CD4-positive, alpha-beta memory T cell (primary cell): ENCODE measurements at places on chromosomes 16 and 17. TPM values are rescaled to one million over a fixed set of nuclear protein-coding genes. Genes with fewer than 3 reads are reported as not detected.

The RRN3 gene
- 48.8 TPM for total RNA-seq

The SCGB1C2 gene
- not detected for total RNA-seq

The TMC8 gene
- total RNA-seq = 430 TPM

The SNAI3 gene
- total RNA-seq = 14.0 TPM

The GLIS2 gene
- total RNA-seq = not detected

The CRHR1 gene
- not detected for total RNA-seq

The NAE1 gene
- 93.8 TPM for total RNA-seq

The KCNG4 gene
- total RNA-seq = not detected

The CHST4 gene
- not detected for total RNA-seq

The ZFP90 gene
- total RNA-seq = 55.3 TPM

The MYCBPAP gene
- total RNA-seq = 6.8 TPM

- H3K27ac ChIP-seq = no peak overlapping the region
- no peaks in the 10 kb centered on the region for H3K36me3 ChIP-seq
- no peak for DNase-seq
Measured at GRCh38 chr16:47046726-47047523, 73.5 kb upstream of the DNAJA2 start.

DNA sequence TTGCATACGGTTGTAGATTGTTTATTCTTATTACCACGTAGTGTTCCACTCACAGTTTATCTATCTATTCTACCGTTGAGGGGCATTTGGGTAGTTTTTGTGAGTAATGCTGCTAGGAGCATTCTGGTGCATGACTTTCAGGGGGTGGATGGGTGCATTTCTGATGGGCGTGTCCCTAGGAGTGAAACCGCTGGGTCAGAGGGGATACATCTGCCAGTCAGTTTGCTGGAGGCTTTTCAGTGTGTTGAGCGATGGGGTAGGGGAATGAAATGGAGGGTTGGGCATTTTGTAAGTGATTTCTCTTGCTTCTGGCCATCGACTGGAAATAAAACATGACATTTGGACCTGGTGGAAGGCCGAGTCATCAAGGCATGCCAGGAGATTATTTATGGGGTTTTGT lies 17.0 kb upstream of the IRX3 start:
- no peak overlapping the region for H3K4me3 ChIP-seq
- H3K4me1 ChIP-seq = no peaks in the 10 kb centered on the region
- H3K27ac ChIP-seq = no peak overlapping the region
- DNase-seq = no peak

DNA sequence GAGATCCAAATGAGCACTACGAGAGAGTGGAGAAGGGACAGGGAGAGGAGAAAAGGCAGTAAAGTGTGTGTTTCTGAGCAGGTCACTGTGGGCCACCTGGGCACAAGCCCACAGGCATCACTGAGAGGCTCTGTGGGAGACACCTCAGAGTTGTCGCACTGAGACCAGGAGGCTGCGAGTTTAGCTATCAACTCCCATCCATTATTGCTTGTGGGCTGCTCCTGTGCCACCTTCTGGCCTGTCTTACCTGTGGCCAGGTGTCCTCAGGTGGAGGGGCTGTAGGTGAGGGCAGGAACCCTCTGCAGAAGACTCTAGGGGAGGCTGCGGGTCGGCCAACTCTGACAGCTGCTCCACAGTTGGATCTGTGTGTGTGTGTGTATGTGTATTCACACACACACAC lies 2.5 kb upstream of the PRR29 start:
- no peak overlapping the region for H3K4me3 ChIP-seq
- H3K27me3 ChIP-seq = no peaks in the 10 kb centered on the region
- no peak for DNase-seq
- peaks cover 61% of the 10 kb centered on the region for H3K4me1 ChIP-seq

DNA sequence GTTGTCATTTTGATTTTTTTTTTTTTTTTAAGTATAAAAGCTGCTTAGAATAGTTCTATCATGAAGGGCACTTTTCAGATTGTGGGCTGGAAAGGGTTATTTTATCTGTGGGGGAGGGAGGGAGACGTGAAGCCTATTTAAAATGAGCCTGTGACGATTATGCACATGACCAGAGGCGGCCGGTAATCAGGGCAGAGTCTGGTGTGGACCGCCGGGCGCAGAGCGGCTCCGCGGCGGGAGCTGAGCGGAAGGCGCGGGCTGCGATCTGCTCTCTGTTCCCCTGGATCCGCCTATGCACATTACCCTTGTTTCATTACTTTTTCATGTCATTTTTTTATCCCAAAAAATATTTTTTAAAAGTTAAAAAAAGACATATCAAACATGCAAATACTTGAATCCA lies 23.5 kb downstream of the TMC6 start:
- peaks cover 53% of the 10 kb centered on the region for H3K36me3 ChIP-seq
- no peak overlapping the region for H3K27ac ChIP-seq
- H3K27me3 ChIP-seq = no peaks in the 10 kb centered on the region
- no peaks in the 10 kb centered on the region for H3K4me1 ChIP-seq
- DNase-seq = no peak

DNA sequence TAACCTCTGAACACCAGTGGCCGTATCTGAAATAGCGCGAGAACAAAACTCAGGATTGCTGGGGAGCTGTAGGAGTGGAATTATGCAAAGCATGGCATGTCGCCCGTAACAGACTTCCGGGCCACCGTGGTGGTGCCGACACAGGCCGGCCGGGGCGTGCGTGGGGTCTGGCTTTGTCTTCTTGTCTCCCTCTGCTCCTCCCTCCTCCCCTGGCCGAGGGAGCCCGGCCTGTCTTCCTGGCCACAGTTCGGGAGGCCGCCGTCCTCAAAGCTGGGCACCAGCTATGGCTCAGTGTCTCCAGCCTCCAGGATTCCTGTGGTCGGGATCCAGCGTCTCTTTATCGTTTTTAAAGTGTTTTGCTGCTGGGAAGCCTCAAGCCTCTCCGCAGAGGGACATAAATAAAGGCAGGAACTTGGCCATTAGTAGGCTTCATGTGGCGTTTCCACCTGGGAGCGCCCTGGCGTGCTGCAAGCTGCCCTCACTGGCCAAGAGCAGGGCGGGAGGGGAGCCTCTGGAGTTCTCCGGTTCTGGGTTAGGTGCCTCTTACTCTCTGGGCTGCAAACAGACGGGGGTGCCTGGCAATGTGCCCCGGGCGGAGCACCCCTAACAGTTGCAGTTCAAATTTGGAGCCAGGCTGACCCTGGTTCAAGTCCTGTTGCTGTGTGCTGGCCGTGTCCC lies 22.0 kb upstream of the NPTX1 start:
- no peak overlapping the region for H3K27ac ChIP-seq
- H3K4me3 ChIP-seq = no peak overlapping the region
- no peaks in the 10 kb centered on the region for H3K36me3 ChIP-seq
- H3K4me1 ChIP-seq = no peaks in the 10 kb centered on the region
- no peaks in the 10 kb centered on the region for H3K27me3 ChIP-seq

DNA sequence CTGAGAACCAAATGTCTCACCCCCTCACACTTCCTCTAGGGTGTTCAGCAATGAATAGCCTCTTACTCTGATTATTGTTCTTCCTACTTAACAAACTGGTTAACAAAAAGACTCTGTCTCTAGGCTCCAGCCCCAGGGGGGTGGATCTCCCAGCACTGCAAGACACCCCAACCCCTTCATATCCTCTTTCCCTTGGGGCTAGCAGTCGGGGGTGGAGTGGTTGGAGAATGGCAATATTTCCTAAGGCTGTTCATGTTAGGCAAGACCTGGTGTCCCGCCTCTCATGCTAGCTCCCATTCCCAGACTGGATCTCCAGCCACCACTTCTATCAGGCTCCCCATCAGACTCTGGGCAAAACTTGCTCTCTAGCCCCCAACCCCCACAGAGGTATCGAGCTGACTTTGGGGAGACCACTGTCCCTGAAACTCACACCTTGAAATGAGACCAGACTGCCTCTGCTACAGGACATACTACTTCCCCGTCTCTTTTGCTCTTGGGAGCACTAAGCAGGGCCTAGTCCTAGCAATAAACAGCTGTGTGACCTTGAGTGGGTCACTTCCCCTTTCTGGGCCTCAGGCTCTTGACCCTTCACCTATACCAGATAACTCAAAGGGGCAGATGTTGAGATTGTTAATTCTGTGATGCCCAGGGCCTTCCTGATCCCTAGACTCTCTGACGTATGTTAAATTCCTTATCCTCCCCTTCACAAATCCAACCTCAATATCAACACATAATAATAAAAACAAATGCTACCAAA lies 2.4 kb downstream of the SLC25A35 start:
- H3K27me3 ChIP-seq = no peaks in the 10 kb centered on the region
- no peak overlapping the region for H3K4me3 ChIP-seq
- H3K4me1 ChIP-seq = peaks cover 39% of the 10 kb centered on the region
- DNase-seq = no peak

DNA sequence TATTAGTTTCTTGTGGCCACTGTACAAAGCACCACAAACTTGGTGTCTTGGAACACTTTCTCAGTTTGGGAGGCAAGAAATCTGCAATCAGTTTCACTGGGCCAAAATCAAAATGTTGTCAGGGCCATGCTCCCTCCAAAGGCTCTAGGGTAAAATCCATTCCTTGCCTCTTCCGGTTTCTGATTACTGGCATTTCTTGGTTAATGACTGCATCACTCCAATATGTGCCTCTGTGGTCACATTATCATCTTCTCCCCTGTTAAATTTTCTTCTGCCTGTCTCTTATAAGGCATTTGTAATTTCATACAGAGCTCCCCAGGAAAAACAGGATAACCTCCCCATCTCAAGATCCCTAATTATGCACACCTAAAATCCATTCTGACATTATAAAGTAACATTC lies 34.8 kb downstream of the ZNF287 start:
- no peaks in the 10 kb centered on the region for H3K36me3 ChIP-seq
- DNase-seq = no peak
- no peaks in the 10 kb centered on the region for H3K27me3 ChIP-seq
- no peak overlapping the region for H3K4me3 ChIP-seq
- H3K27ac ChIP-seq = no peak overlapping the region

DNA sequence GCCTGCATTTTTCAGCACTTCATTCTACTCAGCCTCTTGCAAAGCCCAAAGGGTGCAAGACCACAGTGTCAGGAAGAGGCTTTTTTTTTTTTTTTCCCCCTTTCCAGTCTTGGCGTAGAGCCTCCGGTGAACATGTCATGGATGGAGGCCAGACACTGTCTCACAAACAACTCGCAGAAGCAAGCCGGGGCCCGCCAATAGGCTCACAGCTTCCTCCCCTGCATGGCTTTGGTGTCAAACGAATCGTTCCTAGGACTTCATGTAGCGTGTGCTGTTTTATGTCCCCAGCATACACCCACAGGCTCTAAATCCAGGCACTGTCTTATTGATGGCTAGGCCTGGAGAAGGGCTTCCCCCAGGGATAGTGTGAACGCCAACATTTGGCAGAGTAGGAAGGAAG lies 457.7 kb upstream of the MAF start:
- no peak overlapping the region for H3K4me3 ChIP-seq
- H3K27ac ChIP-seq = no peak overlapping the region
- H3K27me3 ChIP-seq = no peaks in the 10 kb centered on the region
- no peaks in the 10 kb centered on the region for H3K4me1 ChIP-seq
- no peak for DNase-seq
- no peaks in the 10 kb centered on the region for H3K36me3 ChIP-seq

DNA sequence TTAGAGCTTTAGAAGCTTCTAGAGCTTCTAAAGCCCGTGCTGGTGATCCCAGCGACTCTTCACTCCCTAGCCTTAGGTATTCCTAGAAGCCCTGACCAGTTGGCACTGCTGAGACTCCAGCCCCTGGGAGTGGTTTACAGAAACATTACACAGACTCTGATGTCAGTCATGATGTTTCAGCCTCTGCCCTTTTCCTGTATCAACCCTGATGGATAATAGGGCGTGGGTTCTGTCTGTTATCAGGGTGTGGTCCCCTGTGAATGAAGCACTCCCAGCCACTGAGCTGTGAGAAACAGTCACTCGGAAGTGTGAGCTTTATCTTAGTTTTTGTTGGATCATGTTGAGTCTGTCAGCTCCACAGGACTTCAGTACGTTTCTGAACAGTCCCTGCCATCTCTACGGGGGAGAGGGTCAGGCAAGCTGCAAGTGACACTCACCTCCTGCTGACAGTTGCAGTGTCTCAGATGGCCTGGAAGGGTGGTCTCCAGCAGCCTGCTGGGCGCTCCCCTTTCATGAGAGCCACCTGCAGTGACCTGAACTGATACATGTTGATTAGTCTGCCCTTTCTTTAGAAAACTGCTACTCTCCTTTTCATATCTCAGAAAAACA lies 12.8 kb downstream of the GOSR2 start:
- H3K36me3 ChIP-seq = peaks cover 92% of the 10 kb centered on the region
- H3K4me1 ChIP-seq = no peaks in the 10 kb centered on the region
- no peak overlapping the region for H3K4me3 ChIP-seq
- H3K27me3 ChIP-seq = no peaks in the 10 kb centered on the region

DNA sequence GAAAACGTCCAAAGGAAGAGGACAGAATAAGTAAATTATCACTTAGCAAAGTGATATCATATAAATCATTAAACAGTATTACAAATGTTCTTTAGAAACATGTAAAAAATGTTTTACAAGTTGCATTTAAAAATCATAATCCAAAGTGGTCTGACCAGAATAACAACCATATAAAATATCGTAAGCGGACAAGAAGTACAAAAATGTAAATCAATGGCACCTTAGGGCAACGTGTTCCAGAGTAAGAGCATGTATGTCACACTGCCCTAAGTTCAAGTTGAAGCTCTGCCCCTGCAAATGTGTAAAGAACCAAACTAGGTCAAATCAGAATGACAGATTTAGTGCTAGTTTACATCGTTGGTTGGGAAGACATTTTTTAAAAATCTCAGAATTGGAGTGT lies 11.4 kb downstream of the USP31 start:
- no peak overlapping the region for H3K4me3 ChIP-seq
- no peaks in the 10 kb centered on the region for H3K36me3 ChIP-seq
- no peak overlapping the region for H3K27ac ChIP-seq

GRCh38 chr16:69514356-69514755 lies 51.4 kb upstream of the NFAT5 start:
- H3K4me3 ChIP-seq = no peak overlapping the region
- no peaks in the 10 kb centered on the region for H3K4me1 ChIP-seq
- H3K27me3 ChIP-seq = no peaks in the 10 kb centered on the region
- H3K27ac ChIP-seq = no peak overlapping the region
- no peak for DNase-seq
